Anterior cingulate cortex (tissue), 58 donors: ENCODE measurements at places on chromosomes 5 and 9.

GRCh38 chr9:110958847-110959246 lies 79.4 kb downstream of the LPAR1 start:
- DNase-seq: no peak

DNA sequence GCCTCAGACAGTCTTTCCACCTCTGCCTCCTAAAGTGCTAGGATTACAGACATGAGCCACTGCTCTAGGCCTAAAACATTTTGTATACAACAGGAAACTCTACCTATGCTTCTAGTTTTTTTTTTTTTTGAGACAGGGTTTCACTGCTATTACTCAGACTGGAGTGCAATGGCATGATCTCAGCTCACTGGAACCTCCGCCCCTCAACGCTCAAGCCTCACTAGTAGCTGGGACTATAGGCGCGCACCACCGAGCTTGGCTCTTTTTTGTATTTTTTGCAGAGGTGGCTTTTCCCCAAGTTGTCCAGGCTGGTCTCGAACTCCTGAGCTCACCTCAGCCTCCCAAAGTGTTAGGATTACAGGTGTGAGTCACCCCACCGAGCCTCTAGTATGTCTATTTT lies 5.4 kb downstream of the HSPA9 start:
- no peak for DNase-seq

- DNase-seq: no peak
Observed at GRCh38 chr9:99607842-99608448, 213.7 kb upstream of the NR4A3 start.

- no peak for DNase-seq
Observed at GRCh38 chr9:132041798-132042197, 37.9 kb downstream of the MED27 start.

GRCh38 chr5:67483453-67484030 lies 286.9 kb upstream of the CD180 start:
- no peak for DNase-seq

DNA sequence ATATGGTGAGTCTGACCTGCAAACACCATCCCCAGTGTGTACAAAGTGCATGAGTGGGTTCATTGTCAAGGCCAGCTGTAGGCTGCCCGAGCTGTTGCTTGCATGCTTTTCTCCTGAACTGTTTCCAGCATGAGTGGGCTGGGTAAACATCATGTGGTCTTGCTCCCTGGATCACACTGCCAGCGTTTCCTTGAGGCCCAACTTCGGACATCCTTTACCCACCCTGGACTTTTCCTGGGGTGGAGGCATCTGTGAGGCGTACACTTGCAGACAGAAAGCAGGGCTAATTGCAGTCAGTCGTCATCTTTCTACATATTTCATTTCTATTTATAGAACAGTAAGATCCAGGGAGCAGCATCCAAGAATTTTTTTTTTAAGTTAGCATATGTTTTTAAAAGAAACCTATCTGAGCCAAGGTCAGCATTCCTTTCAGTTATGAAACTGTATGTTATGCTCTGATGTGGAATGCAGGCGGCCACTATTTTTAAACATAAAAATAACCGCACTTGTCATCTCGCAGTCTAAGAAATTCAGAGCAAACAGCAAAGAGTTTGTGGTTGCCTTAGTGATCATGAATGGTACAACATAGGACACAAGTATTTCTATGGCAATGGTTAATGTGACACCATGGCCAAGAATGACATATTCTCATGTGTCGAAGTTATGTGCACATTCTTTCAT lies 106.5 kb upstream of the DMRT1 start:
- DNase-seq: peak; percentile 64

DNA sequence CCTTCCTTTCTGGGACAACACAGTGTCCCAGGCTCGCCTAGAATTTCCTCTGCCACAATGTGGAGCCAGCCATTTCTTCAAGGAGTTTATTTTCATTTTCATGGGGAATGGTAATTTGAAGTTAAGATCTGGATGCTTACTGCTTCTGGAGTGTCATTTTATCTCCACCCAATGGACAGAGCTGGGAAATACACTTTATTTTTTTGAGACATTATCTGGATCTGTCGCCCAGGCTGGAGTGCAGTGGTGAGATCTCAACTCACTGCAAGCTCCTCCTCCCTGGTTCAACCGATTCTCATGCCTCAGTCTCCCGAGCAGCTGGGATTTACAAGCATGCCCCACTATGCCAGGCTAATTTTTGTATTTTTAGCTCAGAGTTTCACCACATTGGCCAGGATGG lies 12.7 kb upstream of the THG1L start:
- DNase-seq: no peak

- no peak for DNase-seq
Observed at GRCh38 chr5:129097498-129098296, 3.1 kb downstream of the ISOC1 start.

- no peak for DNase-seq
Observed at GRCh38 chr9:19642256-19642655, 146.6 kb downstream of the SLC24A2 start.

DNA sequence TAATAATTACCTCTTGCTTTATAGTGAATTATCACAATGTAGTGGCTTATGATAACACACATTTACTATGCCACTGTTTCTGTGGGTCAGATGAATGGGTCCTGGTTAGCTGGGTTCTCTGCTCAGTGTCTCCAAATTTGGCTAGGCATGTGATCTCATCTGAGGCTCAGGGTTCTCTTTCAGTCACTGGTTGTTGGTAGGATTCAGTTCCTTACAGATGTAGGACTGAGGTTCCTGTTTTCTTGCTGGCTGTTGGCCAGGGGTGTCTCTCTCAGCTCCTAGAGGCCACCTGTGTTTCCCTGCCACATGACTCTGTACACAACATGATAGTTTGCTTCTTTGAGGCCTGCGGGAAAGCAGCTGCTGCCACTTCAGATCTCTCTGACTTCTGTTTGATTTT lies 7.1 kb downstream of the NFX1 start:
- DNase-seq: peak; percentile 12

GRCh38 chr9:100211476-100211875 lies 112.4 kb downstream of the INVS start:
- DNase-seq: no peak

GRCh38 chr9:105854783-105855724 lies 160.7 kb downstream of the TMEM38B start:
- no peak for DNase-seq

DNA sequence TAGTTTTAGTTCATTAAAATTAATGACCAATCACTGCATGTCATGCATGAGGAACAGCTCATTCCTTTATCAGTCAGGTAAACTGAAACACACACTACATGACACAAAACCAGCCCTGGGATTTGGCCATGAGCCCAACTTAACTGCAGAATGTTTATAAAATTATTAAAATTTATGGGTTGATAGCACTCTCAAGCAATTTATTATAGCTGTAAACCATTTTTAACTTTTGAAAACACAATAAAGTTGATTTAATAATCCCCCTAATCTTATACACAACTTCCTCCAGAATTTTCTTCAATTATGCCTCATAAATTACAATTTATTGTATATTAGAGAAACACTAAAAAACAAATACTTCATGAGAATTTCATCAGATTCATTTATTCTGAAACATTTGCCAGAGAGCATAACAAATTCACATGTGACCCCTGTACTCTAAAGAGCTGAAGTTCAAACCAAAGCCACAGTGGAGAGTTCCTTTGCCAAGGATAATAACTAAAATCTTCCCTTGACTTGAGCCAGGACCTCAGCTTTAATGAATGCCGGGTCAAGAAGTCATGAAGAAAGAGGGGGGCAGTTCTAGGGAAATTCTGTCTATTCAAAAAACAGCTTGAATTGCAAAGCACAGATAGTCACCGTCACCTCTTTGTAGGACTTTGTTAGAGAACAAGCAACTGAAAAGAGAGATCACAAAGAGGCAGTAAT lies 763.7 kb upstream of the GRAMD2B start:
- no peak for DNase-seq

DNA sequence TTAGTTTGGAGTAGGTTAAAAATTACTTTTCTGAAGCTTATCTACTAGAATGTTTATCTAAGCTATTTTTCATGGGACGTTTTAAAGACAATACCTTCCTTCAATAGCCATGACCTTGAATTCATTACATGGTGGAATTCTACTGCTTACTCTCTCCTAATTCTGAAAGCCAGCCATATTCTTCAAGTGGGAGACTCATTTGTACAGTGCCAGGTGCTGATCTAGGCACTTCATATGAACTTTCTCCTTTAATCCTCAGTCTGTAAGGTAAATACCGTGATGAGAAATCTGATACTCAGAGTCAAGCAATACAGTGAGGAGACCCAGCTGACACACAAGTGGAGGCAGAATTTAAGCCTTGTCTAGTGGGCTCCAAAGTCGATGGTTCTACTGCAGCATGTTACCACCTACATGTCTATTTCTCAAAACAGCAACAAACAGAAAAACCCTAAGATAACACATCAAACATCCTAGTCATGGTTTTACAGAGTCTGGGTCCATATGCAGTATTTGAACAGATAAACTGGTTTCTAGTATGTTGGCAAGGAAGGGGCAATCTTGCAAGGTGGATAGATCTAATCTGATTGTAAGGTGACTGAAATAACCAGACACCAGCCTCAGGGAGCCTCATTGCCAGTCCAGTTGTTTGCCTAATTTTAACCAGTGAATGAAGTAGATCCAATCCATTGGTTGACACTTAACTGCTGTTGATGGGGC lies 243.7 kb downstream of the PIK3R1 start:
- DNase-seq: no peak

DNA sequence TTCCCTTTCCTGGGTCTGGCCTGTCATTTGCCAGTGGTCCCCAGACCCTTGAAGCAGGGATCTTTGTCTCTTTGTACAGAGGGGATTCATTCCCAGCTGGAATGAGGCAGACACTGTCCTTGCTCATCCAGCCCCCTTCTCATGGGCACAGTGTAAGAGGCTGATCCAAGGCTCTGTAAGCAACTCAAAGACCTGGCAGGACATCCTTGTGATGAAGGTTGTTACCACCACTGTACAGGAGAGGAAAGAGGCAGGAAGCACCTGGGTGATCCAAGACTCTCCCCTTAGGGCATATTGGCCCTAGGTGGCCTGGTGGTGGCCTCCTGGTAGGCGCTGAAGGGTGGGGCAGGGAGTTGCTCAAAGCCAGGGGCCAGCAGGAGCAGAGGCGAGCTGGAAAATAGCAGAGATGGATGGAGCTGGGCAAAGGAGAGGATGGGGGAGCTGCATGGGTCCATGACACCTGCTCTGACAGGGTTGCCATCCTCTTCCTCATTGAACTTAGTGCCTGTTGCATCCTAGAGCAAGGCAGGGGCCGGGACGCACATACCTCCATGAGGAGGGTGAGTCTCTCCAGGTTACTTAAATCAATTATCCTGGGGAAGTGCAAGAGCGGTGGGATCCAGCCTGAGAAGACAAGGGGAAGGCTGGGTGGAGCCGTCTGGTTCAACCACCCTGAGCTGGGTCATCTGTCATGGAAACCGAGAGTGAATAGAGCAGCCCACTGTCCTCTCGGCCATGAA lies 9.8 kb upstream of the GADD45G start:
- no peak for DNase-seq

DNA sequence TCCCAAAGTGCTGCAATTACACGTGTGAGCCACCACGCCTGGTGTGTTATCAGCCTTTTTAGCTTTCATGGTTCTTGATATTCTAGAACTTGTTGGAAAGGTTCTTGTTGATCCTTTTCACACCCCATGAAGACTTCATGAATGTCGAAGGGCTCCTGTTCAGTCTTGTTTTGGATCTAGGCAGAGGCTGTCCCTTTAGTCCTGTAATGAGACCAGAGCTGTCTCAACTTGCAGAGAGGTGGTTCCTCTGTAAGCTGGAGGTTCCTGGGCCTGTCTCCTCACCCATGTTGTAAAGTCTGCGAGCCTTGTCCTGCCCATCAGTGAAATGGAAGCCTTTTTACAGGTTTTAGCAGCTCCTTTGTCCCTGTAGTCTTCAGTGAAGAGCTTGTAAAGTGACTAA lies 38.2 kb downstream of the PRRC2B start:
- DNase-seq: no peak

DNA sequence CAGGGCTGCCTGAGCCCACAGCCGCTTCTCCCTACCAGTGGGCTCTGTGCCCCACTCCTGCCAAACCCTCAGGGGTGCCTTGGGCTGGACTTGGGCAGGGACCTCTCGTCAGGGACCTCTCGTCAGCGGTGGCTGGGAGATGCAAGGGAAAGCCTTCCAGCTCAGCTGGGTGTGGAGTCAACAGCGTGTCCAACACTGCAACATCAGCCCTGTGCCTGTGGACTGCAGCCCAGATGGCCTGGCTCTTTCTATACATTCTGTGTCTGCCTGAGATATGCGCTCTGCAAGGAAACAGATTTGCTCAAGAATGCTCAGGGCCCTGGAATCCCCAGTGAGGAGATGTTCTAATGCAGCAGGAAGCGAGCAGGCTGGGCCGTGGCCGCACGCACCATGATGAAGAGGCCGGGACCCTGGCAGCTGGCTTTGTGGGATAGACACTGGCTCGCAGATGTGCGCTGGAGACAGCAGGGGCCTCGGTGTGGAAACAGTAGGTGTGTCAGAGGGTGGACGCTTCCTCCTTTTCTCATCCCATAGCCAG lies 85.0 kb upstream of the COL5A1 start:
- DNase-seq: no peak

- DNase-seq: no peak
Observed at GRCh38 chr5:76196886-76197489, 113.8 kb downstream of the SV2C start.

GRCh38 chr9:127418037-127418471 lies 6.1 kb upstream of the ZNF79 start:
- no peak for DNase-seq

DNA sequence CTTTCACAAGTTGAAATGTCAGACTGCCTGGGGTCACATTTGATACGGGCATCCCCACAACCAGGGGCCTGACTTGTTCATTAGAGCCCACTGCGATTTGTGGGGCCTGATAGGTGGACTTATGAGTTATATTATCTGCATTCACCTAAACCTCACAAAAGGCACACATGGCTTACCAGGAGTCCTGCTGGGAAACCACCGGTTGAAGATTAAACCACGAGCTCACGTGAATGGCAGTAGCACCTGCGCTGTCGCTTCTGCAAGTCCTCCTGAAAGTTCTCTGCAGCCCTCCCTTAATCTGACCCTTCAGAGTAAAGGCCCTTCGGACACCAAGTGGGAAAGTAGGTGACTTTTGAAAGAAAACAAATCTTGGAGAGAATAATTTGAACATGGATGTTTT lies 68.9 kb downstream of the PPIC start:
- DNase-seq: no peak

GRCh38 chr9:89359751-89360261 lies 41.5 kb downstream of the SECISBP2 start:
- no peak for DNase-seq

- no peak for DNase-seq
Observed at GRCh38 chr5:112200131-112200530, 218.9 kb downstream of the EPB41L4A start.

DNA sequence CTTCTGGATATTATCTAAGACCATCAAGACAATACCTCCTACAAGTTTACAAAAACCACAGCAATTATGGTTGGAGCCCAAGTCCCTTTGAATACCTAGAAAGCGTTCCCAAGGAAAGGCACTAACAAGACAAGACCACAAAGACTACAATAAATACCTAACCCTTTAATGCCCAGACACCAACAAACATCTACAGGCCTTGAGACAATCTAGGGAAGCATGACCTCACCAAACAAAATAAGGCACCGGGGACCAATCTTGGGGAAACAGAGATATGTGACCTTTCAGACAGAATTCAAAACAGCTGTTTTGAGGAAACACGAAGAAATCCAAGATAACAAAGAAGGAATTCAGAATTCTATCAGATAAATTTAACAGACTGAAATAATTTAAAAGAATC lies 37.8 kb downstream of the OXCT1 start:
- DNase-seq: no peak
